ENCODE measurements at places on chromosomes 3 and 15. TPM values are rescaled to one million over a fixed set of nuclear protein-coding genes. Genes with fewer than 3 reads are reported as not detected.

The TEX9 gene
- 0.60 TPM for total RNA-seq

The ARPP19 gene
- 182 TPM for total RNA-seq

The MAPK6 gene
- total RNA-seq, result 31.8 TPM

The DNAJC19 gene
- total RNA-seq, result 49.1 TPM

The COL7A1 gene
- total RNA-seq, result 1.2 TPM

The PCCB gene
- 22.5 TPM for total RNA-seq

The GPR171 gene
- 115 TPM for total RNA-seq

The CHL1 gene
- not detected for total RNA-seq

The ZNF609 gene
- total RNA-seq, result 40.5 TPM

The ZDHHC23 gene
- 1.8 TPM for total RNA-seq

The RPUSD3 gene
- total RNA-seq, result 48.4 TPM

The TMPRSS7 gene
- not detected for total RNA-seq

The MYH15 gene
- 0.21 TPM for total RNA-seq

The GOLGA8J gene
- total RNA-seq, result not detected

The SLC12A1 gene
- total RNA-seq, result not detected

The PAQR9 gene
- total RNA-seq, result not detected

The TEX55 gene
- not detected for total RNA-seq

The TLR9 gene
- total RNA-seq, result 0.79 TPM

The CHCHD4 gene
- total RNA-seq, result 18.1 TPM

The FGD5 gene
- total RNA-seq, result 0.32 TPM

The GOLGA8H gene
- total RNA-seq, result not detected

The SLC2A2 gene
- not detected for total RNA-seq

The PAQR5 gene
- not detected for total RNA-seq

The GJD2 gene
- total RNA-seq, result not detected

The FGF7 gene
- total RNA-seq, result 0.11 TPM

The CCR9 gene
- total RNA-seq, result 0.08 TPM

The CKMT1A gene
- not detected for total RNA-seq

The CFAP92 gene
- 0.26 TPM for total RNA-seq

Measured in activated CD8-positive, alpha-beta T cell treated with anti-CD3 and anti-CD28 coated beads, Interleukin-2, amount 10 ng/mL, durations not matched to agents 7 days and 5 days (primary cell).